Aorta (tissue), 5 donors: ENCODE measurements at places on chromosomes 16 and 17. TPM values are rescaled to one million over a fixed set of nuclear protein-coding genes. Genes with fewer than 3 reads are reported as not detected.

The PNMT gene
- total RNA-seq, result 0.75 TPM

The SPNS3 gene
- total RNA-seq, result 0.19 TPM

GRCh38 chr17:39126436-39126835 is 25.0 kb downstream of the PLXDC1 start:
- no peaks in the 10 kb centered on the region for H3K4me1 ChIP-seq
- no peaks in the 10 kb centered on the region for H3K36me3 ChIP-seq
- no peaks in the 10 kb centered on the region for H3K27me3 ChIP-seq
- H3K27ac ChIP-seq, result no peak overlapping the region

- no peak for DNase-seq
- no peaks in the 10 kb centered on the region for H3K4me1 ChIP-seq
- H3K36me3 ChIP-seq, result peaks cover 2% of the 10 kb centered on the region
- H3K27me3 ChIP-seq, result no peaks in the 10 kb centered on the region
These were observed 28.4 kb upstream of the SLC25A19 start for GRCh38 chr17:75317671-75318070.
